ENCODE measurements at places on chromosomes 2 and 18.
A peak's percentile ranks its signal among the peaks of the same experiment; 100 is the strongest.

DNA sequence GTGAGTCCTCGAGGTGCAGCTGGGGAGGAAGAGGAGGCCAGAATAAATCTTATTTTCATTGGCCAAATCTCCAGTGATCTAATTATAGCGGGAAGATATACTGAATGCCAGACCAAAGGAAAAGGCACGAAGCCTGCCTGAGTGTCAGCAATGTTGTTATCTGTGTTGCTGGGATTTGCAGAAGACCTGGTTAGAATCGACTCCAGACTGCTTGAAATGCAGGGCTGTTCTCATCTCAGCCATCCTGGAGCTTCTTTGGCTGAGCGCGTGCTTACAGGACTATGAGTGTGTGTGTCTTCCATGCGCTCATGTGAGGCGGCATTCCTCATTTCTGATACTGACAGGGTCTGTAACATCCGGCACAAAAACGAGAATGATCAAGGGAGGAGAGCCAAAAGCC, 81.2 kb downstream of the TSN start:
- no peak for DNase-seq

- DNase-seq = no peak
Measured at GRCh38 chr18:40356168-40356567, 1598.9 kb upstream of the PIK3C3 start.

GRCh38 chr2:238875101-238875470, 27.2 kb downstream of the TWIST2 start:
- DNase-seq = no peak

- DNase-seq = no peak
Measured at GRCh38 chr2:107036293-107036692, 150.3 kb upstream of the ST6GAL2 start.

DNA sequence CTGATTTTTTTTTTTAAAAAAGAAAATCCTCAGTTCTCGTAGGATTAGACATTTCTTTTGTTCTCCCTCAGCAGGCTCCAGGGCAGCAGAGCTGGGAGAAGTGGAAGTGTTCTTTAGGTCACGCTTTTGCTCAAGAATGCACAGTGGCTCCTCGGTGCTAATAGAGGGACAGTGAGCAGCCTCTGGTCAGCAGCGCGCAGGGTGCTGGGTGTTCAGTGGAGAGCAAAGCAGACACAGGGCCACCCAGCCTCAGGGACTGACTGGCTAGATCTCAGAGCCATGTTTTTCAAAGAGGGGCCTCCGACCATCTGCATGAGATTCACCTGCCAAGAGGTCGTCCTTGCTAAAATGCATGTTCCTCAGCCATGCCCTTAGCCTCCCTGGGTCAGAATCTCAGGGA, 218.8 kb downstream of the HAUS1 start:
- DNase-seq = no peak

DNA sequence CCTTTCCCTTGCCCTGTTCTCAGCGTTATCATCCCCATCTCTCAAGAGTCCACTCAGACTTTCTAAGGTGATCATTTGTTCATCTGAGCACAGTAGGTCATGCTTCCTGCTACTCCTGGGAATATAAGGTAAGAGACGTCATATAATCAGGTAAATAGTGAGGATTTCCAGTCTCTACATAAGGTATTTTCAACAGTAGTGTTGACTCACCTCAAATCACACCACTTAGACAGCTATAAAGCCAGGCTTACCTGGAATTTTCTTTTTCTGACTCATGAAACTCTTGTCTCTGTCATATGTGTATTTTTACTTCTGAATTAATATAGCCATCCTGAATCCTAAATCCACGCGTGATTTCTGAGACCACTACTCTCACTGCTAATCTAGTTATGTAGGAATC, 443.2 kb downstream of the ARHGAP15 start:
- no peak for DNase-seq

DNA sequence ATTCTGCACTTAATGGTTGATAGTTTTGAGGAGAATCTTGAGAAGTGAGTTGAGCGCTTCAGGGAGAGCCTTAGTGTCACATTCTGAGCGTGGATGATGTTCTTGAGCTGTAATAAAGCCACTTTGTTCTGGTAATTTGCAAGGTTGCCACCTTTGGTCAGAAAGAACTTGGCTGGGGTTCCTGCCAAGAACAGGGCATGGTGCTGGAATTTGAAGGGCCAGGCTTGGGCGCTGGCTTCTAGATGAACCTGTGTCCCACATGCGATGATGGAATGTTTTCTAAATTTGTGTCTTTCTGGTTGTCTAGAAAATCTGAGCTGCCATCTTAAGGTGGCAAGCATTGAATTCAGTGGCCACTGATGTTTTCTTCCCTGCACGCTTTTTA, 124.1 kb upstream of the EML6 start:
- no peak for DNase-seq

DNA sequence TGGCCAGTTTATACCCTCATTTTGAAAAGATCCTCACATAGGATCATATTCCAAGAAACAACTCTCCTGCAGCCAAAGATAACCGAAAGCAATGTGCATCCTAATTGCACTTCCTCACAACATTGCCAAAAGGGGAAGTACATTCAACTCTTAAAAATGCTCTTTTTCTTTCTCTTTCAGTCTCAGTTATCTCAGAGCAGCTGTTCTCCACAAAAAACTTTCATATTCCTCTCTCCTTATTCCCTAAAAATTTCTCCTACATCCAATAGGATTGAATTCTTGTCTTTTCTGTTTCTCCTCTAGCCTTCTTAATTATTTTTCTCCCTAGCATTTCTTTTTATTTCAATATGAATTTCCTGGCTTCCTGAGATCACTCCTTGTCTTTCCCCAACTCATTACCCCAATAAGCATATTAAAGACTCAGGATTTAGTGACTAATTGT, 7.4 kb upstream of the VRK2 start:
- DNase-seq = no peak

DNA sequence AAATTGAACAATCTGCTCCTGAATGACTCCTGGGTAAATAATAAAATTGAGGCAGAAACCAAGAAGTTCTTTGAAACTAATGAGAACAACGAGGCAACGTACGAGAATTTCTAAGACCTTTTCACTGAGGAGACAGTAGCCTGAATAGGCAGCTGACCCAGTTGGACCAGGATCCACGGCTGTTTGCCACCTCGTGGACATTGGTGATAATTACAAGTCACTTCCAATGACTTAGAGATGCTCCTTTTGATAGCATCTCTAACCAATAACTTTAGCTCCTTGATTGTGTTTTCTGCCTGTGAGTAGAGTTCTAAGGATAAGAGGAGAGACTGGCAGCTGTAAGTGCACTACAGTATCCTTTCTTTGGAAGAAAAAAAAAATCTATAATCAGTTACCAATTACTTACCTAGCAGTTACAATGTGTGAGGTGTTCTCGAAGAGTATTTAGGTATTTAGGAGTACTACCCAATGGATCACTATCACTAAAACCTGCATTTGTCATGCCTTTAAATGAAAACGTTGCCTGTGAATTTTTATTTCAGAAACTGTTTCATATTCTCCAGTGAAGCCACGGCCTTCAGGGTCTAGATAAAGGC, 31.3 kb upstream of the CNTNAP5 start:
- DNase-seq = peak; percentile 31

- no peak for DNase-seq
Measured at GRCh38 chr2:196234672-196235071, 63.3 kb upstream of the STK17B start.

DNA sequence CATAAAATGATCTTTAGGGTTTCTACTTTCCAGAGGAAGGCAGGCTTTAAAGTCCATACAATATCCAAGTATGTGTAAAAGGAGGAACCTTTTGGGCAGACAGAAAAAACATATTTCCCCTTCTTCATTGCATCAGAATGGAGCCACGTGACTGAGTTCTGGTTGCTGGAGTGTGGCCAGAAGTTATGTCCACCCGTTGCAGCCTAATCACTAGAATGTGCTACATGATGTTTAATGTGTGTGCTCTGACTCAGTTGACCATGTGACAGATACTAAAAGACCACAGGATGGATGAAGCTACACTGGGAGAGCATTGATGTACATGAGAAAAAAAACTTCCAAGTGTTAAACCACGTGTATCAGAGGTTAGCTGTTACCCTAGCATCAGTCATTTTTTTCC, 460.9 kb downstream of the RIT2 start:
- no peak for DNase-seq

DNA sequence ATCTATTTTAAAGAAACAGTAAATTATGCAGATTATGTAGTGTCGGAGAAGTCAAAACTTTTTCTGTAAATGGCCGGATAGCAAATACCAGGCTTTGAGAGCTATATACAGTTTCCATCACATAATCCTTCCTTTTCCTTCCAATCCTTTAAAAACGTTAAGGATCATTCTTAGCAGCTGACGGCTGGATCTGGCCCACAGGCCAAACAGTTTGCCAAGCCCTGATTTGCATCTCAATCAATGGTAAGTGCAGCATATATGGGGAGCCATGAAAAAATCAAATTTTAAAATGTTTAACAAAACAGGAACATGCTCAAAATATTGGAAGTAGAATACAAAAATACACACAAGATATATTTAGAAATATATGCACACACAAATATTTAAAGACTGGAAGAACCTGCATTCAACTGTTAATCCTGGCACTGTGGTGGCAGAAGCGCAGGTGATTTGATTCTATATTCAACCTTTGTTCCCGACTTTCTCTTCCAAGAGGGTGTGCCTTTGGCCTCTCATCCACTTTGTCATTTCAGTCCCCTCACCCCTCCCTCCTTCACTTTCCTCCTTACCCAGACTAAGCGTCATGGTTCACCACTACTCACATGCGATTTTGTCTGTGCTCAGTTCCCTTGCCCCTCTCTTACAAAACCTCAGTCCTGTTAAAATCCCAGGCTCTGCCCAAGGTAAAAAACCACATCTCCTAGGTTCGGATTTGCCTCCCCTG, 27.3 kb downstream of the NDUFA10 start:
- DNase-seq = no peak

DNA sequence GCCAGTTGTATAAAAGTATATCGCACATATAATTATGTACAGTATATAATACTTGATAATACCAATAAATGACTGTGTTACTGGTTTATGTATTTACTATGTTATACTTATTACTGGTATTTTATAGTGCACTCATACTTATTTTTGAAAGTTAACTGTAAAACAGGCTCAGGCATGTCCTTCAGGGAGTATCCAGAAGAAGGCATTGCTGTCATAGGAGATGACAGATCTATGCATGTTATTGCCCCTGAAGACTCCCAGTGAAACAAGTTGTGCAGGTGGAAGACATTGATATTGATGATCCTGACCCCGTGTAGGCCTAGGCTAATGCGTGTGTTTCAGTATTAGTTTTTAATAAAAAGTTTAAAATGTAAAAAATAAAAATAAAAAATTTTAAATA, 20.3 kb upstream of the ASXL3 start:
- no peak for DNase-seq

- peak; percentile 78 for DNase-seq
Measured at GRCh38 chr2:231648579-231649174, 56.0 kb downstream of the TEX44 start.

- DNase-seq = no peak
Measured at GRCh38 chr2:37507051-37507410, 162.6 kb downstream of the QPCT start.
